ENCODE measurements at places on chromosomes 4 and X. TPM values are rescaled to one million over a fixed set of nuclear protein-coding genes. Genes with fewer than 3 reads are reported as not detected.
A peak's percentile ranks its signal among the peaks of the same experiment; 100 is the strongest.

GRCh38 chr4:186144946-186145569, 40.6 kb downstream of the FAM149A start:
- DNase-seq = peak; percentile 65

Gene TCEAL7
- total RNA-seq = 4.9 TPM

GRCh38 chr4:123018396-123018775, 96.0 kb upstream of the NUDT6 start:
- DNase-seq = no peak

GRCh38 chrX:107861056-107861455, 35.4 kb downstream of the MID2 start:
- no peak for DNase-seq

Gene POU3F4
- total RNA-seq = not detected

DNA sequence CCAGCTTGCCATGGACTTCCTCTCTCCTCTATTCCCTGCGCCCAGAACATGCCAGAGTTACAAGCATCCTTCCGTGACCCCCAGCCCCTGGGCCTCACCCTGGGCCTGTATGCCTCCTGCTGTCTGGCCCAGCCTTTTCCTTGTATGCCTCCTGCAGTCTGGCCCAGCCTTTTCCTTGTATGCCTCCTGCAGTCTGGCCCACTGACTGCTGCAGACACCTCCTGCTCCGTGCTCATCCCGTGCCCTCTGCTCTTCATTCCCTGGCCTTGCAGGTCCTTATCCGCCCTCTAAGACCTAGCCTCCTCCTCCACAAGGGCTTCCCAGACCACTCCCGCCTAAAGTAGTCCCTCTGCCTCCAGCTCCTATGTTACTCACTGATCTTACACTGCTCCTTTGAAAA, 44.2 kb downstream of the IRF2 start:
- DNase-seq = no peak

DNA sequence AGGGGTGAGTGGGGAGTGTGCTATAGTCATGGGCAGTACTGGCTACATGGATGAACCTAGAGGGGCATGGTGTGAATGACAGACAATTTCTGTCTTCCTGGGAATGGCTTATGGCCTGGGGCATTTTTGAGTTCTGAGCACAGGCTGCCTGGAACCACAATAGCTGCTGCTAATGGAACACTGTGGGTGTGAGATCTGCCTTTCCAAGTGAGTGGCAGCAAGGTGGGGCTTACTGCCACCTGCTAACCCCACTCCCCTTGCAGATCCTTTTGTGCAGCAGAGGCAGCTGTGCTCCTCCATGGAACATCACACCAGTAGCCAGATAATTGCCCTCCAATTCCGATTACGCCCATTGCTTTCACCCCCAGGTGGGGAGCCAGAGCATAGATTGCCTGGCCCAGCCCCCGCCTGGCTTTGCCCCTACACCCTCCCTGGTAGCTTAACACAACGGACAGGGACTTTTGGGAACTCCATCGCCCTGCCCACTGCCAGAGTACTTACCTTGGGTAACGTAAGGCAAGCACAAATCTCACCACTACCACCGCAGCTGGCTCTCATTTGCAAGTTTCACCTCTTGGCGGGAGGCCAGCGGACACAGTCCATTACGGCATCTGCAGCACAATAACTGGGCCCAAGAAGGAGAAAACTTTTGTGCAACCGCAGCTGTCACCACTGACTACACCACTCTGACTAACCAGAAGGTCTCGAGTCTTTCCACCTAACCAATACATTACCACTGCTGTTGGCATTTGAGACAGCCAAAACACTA, 421.2 kb upstream of the NWD2 start:
- no peak for DNase-seq

DNA sequence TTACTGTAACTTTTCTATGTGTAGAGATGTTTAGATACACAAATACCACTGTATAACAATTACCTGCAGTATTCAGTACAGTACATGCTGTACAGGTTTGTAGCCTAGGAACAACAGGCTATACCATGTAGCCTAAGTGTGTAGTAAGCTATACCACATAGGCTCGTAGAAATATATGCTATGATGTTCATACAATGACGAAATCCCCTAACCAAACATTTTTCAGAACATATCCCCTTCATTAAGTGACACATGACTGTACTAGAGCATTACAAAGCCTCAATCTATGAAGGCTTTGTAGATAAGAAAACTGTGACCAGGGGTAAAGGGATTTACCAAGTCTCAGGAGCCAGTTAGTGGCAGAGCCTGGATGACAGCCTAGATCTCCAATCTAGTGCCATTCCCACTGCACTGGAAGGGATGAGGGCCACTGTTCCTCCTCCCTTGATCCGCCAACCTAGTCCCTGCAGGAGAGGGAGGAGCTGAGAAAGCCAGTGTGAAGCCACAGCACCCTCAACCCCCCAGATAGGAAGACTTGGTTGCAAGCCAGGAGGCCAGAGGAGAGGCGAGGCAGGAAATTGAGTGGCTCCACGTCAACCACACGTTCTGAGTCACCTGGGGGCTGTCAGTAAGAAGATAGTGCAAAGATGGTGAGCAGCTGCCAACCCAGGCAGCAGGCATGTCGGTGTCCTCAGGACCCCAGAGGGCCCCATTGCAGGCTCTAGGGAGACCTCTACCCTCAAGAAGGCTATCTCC, 227.7 kb downstream of the BCOR start:
- no peak for DNase-seq

Gene ARMCX2
- total RNA-seq = 37.5 TPM

Gene TGIF2LX
- not detected for total RNA-seq

DNA sequence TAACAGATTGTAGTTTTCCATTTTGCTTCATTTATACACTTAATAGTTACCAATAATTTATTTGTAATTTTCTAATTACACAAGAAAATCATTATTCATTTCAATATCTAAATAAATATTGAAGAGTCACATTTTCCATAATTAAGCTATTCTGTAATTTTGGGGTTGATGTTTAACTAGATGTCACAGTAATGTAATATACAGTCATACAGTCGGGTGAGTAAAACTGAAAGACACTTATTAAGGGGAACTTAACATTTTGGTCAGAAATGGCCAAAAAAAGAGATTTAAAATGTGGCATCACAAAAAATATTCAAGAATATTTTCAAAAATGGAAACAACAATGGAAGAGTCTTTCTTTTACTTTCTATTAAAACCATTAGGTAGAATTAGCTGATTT, 1080.3 kb downstream of the ARAP2 start:
- DNase-seq = no peak

DNA sequence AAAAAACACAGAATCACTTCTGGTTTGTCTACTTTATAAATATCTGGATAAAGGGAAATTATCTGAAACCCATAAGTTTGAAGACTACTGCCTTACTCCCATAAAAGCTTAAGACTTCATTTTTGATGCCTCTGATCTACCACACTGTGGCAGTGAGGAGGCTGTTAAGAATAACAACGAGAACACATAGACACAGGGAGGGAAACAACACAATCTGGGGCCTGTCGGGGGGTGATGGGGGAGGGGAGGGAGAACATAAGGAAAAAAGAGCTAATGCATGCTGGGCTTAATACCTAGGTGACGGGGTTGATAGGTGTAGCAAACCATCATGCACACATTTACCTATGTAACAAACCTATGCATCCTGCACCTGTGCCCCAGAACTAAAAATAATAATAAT, 573.7 kb downstream of the GBA3 start:
- no peak for DNase-seq

GRCh38 chr4:120709991-120710390, 212.5 kb downstream of the PRDM5 start:
- no peak for DNase-seq

- DNase-seq = no peak
These were observed 1544.6 kb downstream of the C4orf33 start for GRCh38 chr4:130640592-130640991.

Gene IQCM
- not detected for total RNA-seq

Gene BBS7
- 8.0 TPM for total RNA-seq

GRCh38 chrX:53421125-53421524, 1.3 kb downstream of the SMC1A start:
- DNase-seq = no peak

DNA sequence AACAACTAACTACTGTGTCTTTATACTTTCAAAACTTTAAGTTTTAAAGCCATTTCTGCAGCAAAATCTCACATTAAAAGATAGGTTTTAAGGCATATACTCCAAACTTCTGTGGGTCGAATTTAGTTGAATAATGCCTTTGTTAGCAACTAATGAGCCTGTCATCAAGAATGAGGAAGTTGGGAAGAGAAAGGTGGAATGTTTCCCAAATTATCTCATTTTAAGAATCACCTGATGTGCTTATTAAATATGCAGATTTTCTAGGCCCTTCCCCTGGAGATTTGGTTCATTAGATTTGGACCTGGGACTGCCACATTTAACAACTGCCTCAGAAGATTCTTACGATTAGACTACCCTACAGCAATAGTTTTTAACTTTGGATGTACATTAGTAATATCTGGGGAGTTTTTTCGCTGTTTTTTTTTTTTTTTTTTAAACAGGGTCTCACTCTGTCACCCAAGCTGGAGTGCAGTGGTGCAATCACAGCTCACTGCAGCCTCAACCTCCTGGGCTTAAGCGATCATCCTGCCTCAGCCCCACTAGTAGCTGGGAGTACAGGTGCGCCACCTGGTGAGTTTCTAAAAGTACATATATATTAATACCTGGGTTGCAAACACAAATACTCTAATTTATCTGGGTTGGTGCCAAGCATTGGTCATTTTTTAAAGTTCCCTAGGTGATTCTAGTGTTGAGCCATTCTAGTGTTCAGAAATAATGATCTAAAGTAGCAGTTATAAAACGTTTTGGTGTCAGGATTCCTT, 16.1 kb upstream of the TASL start:
- DNase-seq = no peak

GRCh38 chrX:18676470-18676869, 4.6 kb upstream of the RS1 start:
- no peak for DNase-seq

Gene RRH
- not detected for total RNA-seq

DNA sequence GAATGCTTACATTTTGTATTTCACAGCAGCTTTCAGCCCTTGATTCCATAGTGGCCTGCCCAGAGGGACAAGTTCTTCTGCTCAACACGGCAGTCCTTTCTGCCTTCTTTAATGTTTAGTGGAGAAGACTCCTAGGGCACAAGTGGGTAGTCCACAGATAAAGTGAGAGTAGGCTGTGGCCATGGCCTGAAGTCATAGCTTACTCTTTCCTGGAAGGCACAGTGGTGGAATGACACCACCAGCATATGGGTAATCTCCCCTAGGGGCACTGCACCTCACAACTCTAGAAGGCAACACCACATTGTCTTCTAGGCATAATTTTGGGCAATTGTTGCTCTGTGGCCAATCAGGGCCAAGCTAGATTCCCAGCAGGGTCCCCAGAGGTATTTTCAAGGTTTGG, 155.4 kb upstream of the MAMLD1 start:
- no peak for DNase-seq

Gene PCDH10
- total RNA-seq = 0.39 TPM

DNA sequence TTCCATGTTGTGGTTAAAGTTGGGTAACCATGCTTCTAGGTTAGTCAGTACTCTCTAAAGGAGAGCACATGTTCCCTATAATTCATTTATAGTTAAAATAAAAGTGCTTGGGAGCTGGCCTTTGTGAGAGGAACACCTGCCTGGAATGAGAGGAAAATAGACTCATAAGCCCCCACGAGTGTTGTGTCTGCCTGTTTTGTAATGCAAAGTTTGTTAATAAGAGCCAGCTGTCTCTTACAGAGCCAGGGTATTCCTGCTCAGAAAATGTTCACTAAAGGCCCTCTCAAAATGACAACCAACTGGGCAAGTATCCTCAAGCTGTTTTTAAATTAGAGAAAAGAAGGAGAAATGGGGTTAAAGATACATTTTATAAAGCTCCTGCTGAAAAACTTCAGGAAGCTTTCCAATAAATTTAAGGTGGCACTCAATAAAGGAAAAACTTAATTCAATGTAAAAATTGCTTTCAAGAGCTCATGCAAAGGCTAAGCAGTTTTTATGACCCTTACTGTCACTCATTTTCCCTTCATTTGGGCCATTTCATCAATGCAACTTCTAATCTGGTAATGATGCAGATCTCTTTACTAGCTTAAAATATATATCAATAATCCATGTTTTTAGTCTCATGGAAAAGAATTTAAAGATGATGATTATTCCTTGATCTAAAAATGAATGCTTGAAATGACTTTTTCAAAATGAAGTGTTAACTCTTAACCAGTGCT, 793.6 kb downstream of the STPG2 start:
- DNase-seq = no peak

GRCh38 chr4:186798951-186799659, 75.4 kb upstream of the FAT1 start:
- DNase-seq = no peak

DNA sequence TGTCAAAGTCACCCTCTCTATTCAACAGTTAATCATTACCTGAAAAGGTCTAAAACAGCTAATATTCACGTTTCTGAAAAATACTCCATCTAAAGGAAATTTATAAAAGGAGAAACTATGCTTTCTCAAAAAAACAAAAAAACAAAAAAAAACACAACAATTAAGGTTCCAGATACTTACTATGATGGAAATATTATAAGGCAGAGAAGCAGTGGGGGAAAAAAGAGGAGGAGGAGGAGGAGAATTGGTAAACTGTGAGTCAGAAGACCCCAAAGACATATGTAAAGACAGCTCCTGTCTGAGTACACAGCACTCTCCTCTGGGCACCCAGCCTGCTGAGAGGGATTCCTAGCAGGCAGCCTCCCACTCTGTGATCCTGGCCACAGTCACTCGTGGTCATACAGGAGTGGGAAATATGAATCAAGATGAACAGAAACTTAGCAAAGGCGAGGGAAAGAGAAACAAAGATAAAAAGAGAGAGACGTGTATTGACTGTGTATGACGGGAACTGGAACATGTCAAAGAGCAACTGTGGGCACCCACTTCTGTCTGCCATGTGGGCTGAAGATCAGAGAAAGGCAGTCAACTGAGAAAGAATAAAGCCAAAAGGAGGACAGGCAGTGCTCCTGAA, 12.5 kb downstream of the KLHL15 start:
- DNase-seq = no peak

DNA sequence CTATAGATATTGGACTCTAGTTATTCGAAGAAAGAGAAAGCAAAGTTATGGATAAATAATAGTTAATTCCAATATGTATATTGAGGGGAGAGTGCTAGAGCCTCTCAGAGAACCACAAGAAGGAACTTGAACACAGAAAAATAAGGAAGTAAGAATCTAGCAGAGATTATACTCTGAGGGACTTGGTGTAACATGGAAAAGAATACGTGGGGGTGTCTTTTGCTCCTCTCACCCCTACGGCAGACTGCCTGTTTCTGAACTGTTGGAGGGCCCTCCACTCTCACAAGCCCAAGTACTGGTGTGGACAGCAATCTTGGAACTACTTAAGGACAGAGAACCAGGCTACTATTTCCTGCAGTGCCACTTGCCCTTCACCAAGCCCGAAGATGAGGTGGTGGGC, 1174.4 kb upstream of the PCDH10 start:
- DNase-seq = no peak

Gene JAKMIP1
- 0.10 TPM for total RNA-seq

Gene GLRA2
- total RNA-seq = not detected

All from left cardiac atrium (tissue), 4 donors.